Uterus (tissue), 4 donors: ENCODE measurements at places on chromosomes 2 and 18. TPM values are rescaled to one million over a fixed set of nuclear protein-coding genes. Genes with fewer than 3 reads are reported as not detected.

CACNB4 gene
- total RNA-seq, result 1.2 TPM

MBOAT2 gene
- 20.0 TPM for total RNA-seq

CCDC121 gene
- 12.3 TPM for total RNA-seq

SLC9A2 gene
- total RNA-seq, result 0.29 TPM

GRCh38 chr18:63119647-63120046 is 199.9 kb downstream of the BCL2 start:
- no peak for DNase-seq

GRCh38 chr2:218997731-218998130 is 4.5 kb upstream of the CRYBA2 start:
- no peak for DNase-seq

- DNase-seq, result no peak
Measured at GRCh38 chr2:227829337-227829736, 15.7 kb downstream of the CCL20 start.

- no peak for DNase-seq
Measured at GRCh38 chr2:168174756-168175155, 72.6 kb downstream of the STK39 start.

DNA sequence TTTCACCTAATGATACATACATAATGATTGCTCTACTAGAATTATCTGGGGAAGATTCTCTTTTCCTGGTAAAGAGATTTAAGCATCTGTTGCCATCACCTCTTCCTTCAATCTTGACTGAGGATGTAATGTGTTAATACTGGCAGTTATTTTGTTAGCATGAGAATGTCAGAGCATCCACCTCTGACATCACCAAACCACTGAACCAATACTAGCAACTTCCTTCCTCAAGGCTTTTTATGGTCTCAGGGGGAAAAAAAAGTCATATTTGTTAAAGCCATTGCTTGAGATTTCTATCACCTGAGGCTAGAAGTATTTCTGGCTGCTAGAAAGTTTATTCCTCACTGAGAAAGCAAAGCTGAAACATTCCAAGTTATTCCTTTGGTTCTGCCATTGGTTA is 48.5 kb downstream of the DSEL start:
- DNase-seq, result no peak

DNA sequence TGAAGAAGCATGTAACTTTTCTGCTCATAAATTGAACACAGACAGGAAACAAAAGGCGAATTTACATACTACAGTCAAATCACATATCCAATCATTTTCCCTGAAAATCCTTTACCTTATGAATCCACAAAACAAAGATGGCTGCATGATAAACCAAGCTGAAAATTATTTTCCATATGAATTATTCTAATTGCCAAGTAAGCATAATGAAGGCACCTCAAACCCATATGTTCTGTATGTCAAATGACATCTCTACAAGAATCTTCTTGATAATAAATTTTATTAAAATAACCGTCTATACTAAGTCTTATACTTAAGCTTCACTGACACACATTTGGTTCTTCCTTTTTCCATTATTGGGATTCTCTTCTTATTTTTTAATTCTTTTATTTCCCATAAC is 1242.6 kb downstream of the CNTNAP5 start:
- no peak for DNase-seq

DNA sequence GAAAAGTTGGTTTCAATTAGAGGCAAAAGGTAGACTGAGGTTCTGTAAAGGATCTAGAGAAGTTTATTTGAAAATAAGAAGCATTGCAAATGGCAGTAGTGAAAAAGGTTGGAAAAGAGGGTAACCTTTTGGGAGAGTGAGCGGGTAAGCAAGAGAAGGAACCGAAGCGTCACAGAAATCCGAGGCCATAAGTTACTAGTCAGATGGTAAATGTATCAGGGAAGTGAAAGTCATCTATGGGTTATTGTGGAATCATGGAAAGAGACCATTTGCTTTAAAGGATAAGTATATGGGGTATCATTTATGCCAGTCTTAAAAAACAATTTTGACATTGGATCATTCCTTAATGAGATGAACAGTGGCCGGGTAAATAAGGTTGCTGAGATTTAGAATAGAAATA is 30.5 kb downstream of the EML4 start:
- DNase-seq, result no peak

DNA sequence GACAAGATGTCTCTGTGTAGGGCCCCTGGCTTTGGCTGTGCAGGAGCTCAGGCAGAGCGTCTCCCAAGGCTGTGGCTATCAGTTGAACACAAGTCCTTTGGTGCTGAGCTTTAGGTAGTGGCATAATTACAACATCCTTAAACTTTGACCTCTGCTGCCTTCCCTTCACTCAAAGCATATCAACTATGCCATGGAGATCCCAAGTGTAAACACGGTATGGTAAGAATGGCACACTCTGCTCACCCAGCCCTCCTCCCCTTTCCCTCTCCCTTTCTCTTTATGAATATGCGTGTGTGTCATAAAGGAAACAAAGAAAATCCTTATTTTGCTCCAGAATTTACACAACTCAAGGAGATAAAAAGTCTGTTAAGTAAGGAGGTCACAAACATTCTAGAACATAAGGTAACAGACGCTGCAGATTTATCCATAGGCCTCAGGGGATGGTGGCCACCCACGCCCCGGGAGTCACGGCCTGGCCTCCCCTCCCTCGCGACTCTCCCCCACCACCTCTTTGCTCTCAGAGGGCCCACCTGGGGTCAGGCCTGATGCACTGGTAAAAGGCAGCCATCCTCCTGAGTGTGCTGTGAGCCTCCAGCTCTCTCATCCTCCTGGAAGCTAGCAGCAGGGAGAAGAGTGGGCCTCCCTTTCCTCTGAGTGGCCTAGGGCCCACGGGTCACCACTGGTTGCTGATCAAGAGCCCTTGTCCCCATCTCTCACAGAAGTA is 67.3 kb downstream of the CRACDL start:
- DNase-seq, result no peak

- DNase-seq, result no peak
Measured at GRCh38 chr2:74205596-74205995, 7.2 kb downstream of the MTHFD2 start.
